Right lobe of liver (tissue), 6 donors: ENCODE measurements at places on chromosomes 11 and 22. TPM values are rescaled to one million over a fixed set of nuclear protein-coding genes. Genes with fewer than 3 reads are reported as not detected.

The SEPTIN3 gene
- 0.16 TPM for total RNA-seq

The C11orf97 gene
- not detected for total RNA-seq

The TP53AIP1 gene
- total RNA-seq: not detected

- H3K4me3 ChIP-seq: no peak overlapping the region
- no peak overlapping the region for H3K27ac ChIP-seq
- DNase-seq: peak; percentile 82
- no peaks in the 10 kb centered on the region for H3K4me1 ChIP-seq
- H3K27me3 ChIP-seq: no peaks in the 10 kb centered on the region
Measured at GRCh38 chr22:45237065-45237990, 3.4 kb downstream of the KIAA0930 start.
